ENCODE measurements at places on chromosomes 6 and 20.
A peak's percentile ranks its signal among the peaks of the same experiment; 100 is the strongest.

DNA sequence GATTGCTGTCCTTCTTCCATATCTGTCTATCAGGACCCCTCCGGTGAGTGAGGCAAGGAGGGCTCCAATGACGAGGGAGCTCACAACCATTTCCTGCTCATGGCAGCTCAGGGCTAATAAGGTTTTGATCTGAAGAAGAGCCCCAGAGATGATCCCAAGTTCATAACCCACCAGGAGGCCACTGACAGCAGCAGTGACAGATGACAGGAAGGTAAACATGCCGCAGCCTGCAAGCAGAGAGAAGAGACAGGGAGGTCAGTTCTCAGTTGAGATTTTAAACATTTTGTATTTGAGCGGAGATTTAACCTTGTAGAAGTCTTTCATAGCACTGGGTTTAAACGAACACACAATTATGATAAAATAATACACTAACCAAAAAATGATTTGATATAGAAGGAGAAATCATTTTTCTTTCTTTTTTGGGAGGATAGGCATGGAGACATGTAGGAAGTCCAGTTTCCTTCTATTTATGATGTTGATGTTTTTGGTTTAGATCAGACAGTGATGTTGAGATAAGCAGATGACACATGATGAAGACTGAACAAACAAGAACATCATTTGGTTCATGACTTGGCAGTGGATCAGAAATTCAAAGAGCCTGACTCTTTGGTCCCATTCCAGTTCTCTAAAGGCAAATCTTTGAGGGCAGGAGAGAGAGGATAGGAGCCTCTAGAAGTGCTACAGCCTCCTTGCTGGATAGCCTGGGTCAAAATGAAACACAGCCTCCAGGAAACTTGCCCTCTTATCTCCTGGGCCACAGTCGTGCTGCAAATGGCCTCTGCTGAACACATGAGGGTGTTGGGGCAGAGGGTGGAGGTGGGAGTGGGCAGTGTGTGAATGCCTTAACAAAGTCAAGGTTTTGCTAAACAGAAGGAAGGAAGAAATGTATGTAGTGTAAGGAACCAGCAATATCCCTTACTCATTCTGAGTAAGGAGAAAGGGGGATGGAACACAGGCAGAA, 22.6 kb downstream of the SLC2A12 start:
- no peak for DNase-seq

DNA sequence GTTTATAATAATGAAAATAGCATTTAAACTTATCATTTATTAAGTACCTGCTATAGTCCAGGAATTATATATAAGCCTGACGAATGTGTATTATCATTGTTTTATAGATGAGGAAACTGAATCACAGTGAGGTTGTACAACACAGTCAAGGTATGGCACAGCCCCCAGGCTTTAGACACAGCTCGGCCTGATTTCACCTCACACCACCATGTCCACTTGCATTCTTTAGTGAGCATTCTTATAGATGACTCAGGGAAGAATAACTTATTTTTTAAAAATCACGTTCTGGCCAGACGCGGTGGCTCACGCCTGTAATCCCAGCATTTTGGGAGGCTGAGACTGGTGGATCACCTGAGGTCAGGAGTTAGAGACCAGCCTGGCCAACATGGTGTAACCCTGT, 289.0 kb downstream of the SYNE1 start:
- DNase-seq, result no peak

- DNase-seq, result no peak
Measured at GRCh38 chr6:2870046-2870636, 28.5 kb upstream of the SERPINB1 start.

DNA sequence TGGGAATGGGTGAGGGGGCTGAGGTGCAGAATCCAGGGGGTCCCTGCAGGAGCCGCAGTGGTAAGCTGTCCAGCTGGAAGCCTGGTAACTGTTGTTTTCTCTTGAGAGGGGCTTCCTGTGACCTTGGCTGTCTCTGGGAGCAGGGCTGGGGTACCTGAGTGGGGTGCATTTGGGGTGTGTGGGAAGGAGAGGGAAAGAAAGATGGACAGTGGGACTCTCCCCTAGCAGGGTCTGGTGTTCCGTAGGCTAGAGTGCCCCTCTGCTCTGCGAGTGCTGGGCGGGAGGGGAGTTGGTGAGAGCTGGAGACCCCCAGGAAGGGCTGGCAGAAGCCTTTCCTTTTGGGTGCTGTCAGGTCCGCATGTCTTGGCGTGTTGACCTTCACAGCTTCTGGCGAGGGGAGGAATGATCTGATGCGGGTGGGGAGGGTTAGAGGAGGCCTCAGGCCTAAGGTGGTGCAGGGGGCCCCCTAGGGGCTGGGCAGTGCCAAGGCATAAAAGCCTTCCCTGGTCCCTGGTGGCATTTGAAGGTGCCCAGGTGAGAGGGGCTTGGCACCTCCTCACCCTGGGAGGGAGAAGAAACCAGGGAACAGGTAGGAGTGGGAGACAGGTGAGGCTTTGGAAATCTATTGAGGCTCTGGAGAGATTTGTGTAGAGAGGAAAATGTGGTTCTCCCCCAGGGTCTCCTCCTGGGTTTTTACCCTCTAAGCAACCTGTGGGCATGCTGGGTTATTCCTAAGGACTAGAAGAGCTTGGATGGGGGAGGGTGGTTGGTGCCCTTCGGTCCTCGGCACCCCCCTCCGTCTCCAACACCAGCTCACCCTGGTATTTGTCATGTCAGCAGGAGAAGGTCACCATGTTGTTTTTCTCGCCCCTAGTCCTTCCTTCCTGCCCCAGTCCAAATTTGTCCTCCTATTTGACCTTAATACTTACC, 3.3 kb downstream of the VEGFA start:
- peak; percentile 66 for DNase-seq

GRCh38 chr20:1857466-1857865, 37.7 kb upstream of the SIRPA start:
- DNase-seq, result peak; percentile 82

Measured in MV-4-11 (cell line).